ENCODE measurements at places on chromosomes 1 and 21. TPM values are rescaled to one million over a fixed set of nuclear protein-coding genes. Genes with fewer than 3 reads are reported as not detected.

PCSK9 gene
- 0.15 TPM for total RNA-seq

PDC gene
- total RNA-seq: not detected

TNFRSF18 gene
- total RNA-seq: 0.93 TPM

SYNC gene
- 1.1 TPM for total RNA-seq

CRYAA gene
- total RNA-seq: not detected

USH2A gene
- total RNA-seq: not detected

KLF18 gene
- not detected for total RNA-seq

TBX19 gene
- total RNA-seq: 1.1 TPM

OLIG2 gene
- total RNA-seq: 17.2 TPM

ITLN2 gene
- not detected for total RNA-seq

IL20 gene
- not detected for total RNA-seq

MSH4 gene
- total RNA-seq: 0.05 TPM

TMEM52 gene
- total RNA-seq: 0.61 TPM

TSPAN1 gene
- not detected for total RNA-seq

PGLYRP3 gene
- not detected for total RNA-seq

CELA3A gene
- not detected for total RNA-seq

TMEM240 gene
- total RNA-seq: 1.9 TPM

SAMSN1 gene
- total RNA-seq: 0.13 TPM

NIBAN1 gene
- 0.46 TPM for total RNA-seq

GLIS1 gene
- not detected for total RNA-seq

PTPRC gene
- not detected for total RNA-seq

All from SJCRH30 (cell line).